ENCODE measurements at places on chromosomes 5 and 9.

- no peak for DNase-seq
These were observed 236.7 kb downstream of the PIK3R1 start for GRCh38 chr5:68452286-68452685.

DNA sequence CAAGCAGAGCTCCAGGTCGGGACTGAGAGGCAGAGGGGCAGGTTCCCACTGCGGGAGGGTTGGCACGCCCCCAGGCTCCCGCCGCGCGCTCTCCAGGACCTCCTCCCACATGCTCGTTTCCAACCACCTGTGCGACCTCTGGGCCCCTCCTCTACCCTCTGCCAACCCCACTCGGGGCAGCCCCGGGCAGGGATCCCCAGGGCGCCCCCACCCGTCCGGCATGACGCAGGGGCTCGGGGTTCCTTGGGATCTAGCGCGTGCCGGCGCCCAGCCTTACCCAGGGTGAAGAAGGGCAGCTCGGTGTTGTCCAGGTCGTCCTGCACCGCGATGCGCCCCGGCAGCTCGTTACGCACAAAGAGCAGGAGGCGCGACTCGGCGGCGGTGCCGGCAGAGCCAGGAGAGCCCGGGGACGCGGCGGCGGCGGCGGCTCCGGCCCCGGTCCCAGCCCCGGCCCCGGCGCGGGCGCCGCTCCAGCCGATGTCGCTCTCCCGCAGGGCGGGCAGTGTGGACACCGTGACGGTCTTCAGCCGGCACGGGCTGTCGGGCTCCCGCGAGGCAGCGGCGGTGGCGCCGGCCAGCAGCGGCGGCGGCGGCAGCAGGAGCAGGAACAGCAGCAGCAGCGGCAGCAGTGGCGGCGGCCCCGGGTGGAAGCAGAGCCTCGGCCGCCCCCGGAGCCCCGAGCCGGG, 494 bp downstream of the ASTN2 start:
- DNase-seq, result no peak

GRCh38 chr5:181054138-181054537, 14.1 kb downstream of the BTNL9 start:
- DNase-seq, result no peak

DNA sequence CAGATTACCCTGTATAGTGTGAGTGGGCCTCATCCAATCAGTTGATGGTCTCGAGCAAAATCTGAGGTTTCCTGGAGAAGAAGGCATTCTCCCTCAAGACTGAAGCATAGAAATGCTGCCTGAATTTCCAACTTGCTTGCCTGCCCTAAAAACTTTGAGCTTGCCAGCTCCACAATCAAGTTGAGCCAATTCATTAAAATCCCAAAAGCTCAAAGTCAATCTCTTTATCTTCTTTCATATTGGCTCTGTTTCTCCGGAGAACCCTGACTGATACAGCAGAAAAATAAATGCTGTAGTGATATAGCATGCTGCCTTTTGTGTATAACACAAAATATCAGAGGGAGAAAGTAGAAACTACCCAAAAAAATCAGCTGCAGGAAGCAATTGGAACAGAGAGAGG, 72.5 kb upstream of the NMUR2 start:
- DNase-seq, result no peak

GRCh38 chr9:33106827-33107621, 30.6 kb upstream of the SMU1 start:
- DNase-seq, result no peak

DNA sequence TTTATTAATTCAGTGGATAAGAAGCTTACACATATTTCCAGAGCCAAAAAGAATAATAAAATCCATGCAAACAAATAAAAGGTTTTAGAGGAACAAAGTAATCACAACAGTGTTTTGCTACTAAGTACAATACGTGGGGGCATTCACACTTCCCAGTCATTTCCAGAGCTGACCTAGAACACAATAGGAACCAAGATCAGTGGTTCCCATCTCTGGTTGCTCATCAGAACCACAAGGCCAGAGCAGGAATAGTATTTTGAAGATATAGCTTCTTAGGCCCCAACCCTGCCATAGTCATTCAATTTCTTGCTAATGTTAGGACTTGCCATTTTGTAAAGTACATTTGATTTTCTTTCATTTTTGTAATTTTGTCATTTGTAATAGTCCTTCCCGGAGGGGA, 215.4 kb downstream of the NR3C1 start:
- no peak for DNase-seq

GRCh38 chr5:170132269-170132975, 26.7 kb downstream of the FOXI1 start:
- DNase-seq, result no peak

DNA sequence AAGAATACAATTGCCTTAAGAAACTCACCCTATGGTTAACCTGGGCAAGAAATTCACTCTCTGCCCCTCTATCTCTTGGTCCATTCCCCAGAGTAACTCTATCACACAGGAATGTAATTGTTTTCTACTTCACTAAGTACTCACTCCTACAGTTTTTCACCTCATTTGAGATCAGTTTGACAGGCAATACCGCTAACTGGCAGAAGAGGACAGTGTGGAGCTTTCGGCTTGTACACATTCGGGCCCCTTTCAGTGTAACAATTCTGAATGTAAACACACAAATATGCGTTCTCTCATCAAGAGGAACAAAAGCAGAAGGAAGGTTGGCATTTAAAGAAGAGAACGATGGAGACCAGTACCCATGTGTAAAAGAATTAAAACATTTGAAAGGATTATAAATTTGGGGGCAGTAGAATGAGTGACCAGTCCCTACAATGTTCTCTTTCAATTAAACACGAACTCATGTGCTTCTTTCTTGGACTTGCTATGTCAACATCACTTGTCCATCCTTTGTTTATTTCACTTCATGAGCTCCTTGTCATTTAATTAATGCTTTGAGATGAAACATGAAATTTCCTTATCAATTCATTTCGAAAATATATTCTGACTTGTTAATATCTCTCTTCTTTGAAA, 188.5 kb upstream of the GRAMD2B start:
- no peak for DNase-seq

DNA sequence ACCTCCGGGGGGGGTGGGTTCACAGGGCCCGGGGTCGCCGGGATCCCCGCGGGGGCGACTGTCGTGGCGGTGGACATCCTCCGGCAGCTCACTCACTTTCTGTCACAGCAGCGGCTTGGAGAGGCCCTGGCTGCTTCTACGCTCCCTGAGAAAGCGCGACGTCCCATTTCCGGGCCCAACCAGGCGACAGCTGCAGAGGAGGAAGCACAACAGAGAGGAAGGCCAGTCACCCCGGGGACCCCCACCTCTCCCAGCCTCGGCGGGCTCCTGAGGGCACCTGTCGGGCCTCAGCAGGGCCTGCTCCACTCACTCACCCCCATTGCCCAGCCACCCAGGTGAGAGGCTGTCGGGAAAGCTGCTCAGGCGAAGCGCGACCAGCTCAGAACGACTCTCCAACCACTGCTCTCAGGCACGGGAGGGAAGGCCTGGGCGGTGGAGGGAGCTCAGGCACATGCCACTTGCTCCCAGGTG, 14.4 kb downstream of the BRD3 start:
- no peak for DNase-seq

GRCh38 chr5:53170746-53171349, 61.3 kb upstream of the MOCS2 start:
- DNase-seq, result peak; percentile 3

- no peak for DNase-seq
These were observed 4.8 kb upstream of the NOTCH1 start for GRCh38 chr9:136550439-136551289.

GRCh38 chr5:75260708-75261107, 24.0 kb upstream of the ANKRD31 start:
- DNase-seq, result no peak

DNA sequence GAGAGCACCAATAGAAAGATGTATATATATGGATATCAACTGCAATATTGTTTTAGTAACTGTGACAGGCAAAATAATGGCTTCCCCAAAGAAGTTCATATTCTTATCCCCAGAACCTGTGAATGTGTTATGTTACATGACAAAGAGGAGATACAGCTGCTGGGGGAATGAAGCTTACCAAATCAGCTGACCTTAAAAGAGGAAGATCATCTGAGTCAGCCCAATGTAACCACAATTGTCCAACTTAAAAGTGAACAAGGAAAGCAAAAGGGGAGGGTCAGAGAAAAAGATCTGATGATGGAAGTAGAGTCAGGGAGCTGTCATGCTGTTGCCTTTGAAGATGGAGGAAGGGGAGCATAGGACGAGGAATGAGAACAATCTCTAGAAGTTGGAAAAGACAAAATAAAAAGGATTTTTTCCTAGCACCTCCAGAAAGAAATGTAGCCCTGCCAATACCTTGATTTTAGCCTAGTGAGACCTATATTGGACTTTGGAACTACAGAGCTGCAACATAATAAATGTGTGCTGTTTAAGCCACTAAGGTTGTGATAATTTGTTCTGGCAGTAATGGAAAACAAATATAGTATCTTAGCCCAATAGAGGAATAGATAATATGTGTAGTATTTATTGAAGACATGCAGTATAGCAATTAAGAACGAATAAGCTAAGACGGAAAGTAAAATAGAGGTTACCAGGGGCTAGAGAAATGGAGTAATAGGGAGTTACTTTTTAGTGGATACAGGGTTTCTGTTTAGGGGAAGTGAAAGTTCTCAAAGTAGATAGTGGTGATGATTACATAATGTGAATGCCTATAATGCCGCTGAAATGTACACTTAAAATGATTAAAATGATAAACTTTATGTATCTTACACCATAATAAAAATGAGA, 115.9 kb downstream of the PIK3R1 start:
- no peak for DNase-seq

GRCh38 chr5:35657877-35658276, 40.2 kb downstream of the SPEF2 start:
- DNase-seq, result peak; percentile 17

DNA sequence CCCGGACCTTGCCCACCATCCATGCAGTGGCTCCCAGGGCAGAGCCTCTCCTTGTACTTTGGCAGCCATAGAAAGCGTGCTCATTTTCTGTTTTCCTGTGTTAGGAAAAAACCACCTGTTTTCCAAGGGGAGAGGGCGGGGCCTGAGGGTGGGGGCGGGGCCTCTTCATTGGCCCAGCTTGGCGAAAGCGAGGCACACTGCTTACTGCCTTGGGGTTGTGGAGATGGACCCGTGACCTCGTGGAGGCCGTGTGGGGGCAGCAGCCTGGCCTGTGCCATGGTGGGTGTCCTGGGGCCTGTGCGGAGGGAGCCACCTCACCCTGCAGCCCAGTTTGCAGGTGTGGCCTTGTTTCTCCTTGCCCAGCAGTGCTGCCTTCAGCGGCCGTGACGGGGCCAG, 4.4 kb upstream of the TOR4A start:
- DNase-seq, result no peak

GRCh38 chr9:125972012-125972729, 225.0 kb downstream of the PBX3 start:
- DNase-seq, result no peak

DNA sequence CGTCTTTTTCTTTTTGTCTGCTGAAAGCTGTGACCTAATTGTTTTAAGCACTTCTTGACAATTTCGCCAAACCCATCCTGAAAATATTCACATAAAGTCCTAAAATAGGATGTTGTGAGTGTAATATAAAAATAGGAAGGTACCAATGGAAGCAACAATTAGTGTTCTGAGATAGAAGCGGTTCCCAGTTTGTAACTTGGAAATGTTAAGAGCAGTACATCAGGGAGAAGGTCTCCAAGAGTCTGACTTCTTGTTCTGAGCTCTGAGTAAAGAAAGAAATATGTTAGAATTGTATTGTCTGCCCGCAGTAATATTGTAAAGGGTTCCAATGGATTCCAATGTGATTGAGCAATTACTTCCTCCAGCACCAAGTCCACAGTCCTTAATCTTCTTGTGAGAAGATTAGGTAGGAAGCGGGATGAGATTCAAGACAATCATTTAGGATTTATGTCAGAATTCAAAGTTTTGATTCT, 3.9 kb downstream of the VCAN start:
- DNase-seq, result no peak

DNA sequence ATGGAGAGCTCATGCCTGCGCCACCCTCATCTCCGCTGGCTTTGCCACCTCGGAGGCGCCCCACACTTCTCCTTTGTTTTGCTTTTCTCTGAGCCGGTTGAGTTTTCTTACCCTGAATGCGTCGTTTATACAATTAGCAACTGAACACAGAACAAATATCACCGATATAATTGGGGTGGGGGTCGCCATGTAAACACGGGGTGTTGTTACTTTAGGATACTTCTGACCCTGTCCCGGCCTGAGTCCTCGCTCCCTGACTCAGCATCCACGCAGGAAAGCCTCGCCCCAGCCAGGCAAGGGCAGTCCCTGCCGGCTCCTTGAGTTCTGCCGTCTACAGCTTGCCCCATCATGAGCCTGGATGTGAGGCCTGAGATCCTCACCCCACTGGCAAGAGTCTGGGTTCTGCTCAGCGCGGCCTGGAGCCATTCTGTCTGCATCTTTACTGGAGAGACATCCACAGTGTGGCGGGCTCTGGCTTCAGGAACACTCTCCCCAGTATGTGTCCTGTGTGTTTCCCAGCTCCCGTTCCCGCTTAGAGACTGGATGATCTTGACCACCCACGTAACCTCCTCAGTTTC, 5.5 kb downstream of the NKX2-5 start:
- no peak for DNase-seq

GRCh38 chr9:114070188-114071103, 7.7 kb downstream of the AMBP start:
- no peak for DNase-seq

DNA sequence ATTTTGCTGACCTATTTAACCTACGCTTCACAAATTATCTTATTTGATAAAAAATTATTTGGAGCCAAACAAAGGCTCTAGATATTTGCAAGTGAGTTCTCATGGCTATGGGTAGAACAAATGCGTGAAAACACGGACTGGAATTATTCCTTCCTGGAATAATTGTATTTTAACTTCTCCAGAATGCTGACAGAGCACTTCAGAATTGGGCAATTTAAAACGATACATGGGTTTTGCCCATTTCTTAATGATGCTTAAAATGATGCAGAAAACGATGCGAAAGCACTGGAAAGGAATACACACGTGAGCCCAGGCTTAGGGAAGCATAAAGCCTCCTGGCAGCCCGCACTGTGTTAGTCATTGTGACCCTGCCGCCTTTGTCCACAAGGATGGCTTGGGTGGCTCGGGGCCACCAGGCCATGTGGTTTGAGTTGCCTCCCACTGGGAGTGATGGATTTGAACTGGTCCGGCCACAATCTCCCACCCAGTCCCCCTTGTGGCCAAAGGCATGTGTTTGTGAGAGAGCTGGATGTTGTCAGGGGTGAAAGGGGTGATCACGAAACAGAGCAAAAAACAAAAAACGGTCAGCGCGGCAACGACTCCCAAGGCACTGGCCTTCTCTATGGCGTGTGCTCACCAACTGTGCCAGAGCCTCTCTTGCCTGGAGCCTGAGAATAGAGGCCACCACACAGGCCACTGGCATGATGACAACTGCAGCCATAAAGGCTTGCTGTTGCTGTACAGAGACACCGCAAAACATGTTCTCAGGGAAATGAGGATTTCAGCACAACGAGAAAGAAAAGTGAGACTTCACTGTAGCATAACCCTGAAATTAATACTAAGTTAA, 234.2 kb upstream of the ADAMTS16 start:
- DNase-seq, result no peak
